ENCODE measurements at places on chromosomes 13 and 19. TPM values are rescaled to one million over a fixed set of nuclear protein-coding genes. Genes with fewer than 3 reads are reported as not detected.

The LHB gene
- total RNA-seq = 1.6 TPM

The ZNF792 gene
- 4.1 TPM for total RNA-seq

The CD37 gene
- not detected for total RNA-seq

The SIGLEC8 gene
- total RNA-seq = not detected

The CRX gene
- not detected for total RNA-seq

The SIGLEC10 gene
- total RNA-seq = not detected

The BEST2 gene
- not detected for total RNA-seq

The PLIN4 gene
- total RNA-seq = 1.8 TPM

The KIRREL2 gene
- total RNA-seq = not detected

The LGALS14 gene
- total RNA-seq = not detected

The RDH8 gene
- not detected for total RNA-seq

The ZNF177 gene
- total RNA-seq = 0.38 TPM

The ZNF723 gene
- not detected for total RNA-seq

The TMEM255B gene
- total RNA-seq = 0.61 TPM

The COX6B2 gene
- total RNA-seq = 3.3 TPM

The INTS6 gene
- 45.5 TPM for total RNA-seq

DNA sequence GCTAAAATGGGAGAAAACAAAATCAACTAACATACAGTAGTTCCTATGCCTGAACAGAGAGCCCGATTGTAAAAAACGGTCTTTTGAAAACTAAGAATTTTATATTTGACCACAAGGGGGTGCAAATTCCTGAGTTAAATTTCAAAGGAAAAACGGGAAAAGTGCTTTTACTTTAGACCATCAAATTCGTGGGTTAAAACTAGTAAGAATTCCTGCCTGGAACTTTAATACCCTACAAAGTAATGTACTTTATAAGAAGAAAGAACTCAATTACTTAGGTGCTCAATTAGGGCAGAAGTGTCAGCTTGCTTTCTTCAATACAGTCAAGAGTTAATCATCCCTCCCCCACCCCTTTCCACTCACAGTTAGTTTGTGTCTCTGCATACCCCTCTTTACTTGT lies 69.8 kb downstream of the KCNRG start:
- no peak for DNase-seq

DNA sequence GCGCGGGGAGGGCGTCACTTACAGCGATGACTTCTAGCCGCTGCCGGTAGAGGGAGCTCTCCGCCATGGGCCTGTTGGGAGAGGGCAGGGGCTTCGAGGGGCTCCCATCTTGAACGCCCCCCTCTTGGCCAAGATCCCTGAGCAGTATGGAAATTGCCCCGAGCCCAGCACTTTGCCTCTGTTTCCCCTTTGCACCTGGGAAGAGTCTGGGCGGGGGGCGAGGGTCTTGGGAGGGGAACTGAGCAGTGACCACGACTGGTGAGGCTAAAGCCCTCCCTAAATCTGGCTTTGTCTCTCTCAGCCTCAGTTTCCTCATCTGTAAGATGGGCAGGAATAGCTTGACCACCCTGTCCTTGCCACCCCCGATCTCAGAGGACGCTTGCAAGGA lies 2.8 kb downstream of the PALM3 start:
- DNase-seq = no peak

GRCh38 chr13:114089751-114090400 lies 42.5 kb downstream of the RASA3 start:
- no peak for DNase-seq

DNA sequence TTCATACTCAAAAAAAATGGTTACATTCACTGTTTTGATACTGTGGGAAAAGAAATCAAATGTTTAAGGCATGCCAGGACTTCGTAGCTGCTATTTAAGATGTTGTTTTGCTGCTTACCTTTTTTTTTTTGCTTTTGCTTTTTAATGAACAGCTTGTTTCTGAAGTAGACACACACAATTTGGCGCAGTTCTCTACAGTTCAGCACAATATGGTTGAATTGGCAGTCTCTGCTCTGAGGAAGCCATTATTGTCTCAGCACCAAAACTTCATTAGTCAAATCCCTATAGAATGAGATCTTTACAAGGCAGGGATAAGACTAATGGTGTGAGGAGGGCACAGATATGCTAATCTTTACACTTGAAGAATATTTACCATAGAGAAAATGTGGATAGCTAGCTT lies 197.6 kb downstream of the SLITRK5 start:
- DNase-seq = no peak

DNA sequence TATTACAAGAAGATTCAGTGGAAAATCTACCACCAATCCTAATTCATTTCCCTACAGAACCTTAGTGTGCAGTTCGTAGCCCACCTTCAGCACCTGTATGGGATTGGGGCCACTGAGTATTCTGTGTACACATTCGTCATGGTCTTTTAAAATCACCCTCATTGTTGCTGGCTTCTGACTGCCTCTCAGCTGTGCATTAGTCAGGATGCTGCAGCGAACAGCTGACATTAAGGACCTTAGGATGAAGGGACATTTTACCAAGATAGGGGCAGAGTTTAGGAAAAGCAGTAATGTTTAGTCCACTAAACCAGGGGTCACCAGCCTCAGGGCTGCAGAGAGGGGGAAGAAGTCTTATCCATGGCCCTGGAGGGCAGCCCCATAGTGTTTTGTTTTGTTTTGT lies 176.5 kb downstream of the COL4A1 start:
- no peak for DNase-seq

DNA sequence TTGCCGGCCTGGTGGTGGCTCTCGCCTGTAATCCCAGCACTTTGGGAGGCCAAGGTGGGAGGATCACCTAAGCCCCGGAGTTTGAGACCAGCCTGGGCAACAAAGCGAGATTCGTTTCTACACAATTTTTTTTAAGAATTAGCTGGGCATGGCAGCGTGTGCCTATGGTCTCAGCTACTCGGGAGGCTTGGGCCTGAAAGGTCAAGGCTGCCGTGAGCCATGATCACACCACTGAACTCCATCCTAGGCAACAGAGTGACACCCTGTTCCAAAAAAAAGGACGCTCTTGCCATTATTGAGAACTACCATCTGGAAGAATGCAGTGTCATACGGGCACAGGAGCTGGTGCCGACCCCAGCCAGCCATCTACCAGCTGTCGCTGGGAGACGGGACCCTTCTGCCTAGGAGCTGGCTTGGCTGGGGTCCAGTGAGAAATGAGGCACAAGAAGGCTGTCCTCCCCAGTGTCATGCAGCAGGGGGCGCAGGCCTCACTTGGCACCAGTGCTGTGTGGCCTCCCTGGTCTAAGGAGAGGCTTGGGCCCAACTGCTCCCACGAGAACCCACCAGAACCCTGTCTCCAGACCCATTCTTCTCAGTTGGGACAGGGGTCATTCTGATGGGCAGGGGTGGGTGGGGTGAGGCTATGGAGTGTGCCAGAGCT lies 12.2 kb upstream of the RELB start:
- peak; percentile 38 for DNase-seq

DNA sequence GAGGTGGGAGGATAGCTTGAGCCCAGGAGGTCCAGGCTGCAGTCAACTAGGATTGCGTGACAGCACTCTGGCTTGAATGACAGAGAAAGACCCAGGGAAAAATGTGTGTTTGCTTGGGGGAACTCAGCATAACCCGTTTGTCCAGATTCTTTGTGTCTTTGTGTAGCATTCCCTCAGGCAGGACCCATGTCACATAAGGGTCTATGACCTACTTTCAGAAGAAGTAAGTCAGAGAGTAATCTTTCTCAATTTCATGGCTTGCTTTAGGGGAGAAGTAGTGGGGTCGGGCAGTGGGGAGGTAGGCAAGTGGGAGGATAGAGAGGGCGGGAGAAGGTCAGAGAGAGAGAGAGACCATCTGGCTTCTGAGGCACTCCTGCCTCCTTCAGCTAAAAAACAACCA lies 11.9 kb upstream of the PSPC1 start:
- DNase-seq = peak; percentile 99

GRCh38 chr19:41144403-41144802 lies 30.2 kb downstream of the CYP2F1 start:
- peak; percentile 75 for DNase-seq

DNA sequence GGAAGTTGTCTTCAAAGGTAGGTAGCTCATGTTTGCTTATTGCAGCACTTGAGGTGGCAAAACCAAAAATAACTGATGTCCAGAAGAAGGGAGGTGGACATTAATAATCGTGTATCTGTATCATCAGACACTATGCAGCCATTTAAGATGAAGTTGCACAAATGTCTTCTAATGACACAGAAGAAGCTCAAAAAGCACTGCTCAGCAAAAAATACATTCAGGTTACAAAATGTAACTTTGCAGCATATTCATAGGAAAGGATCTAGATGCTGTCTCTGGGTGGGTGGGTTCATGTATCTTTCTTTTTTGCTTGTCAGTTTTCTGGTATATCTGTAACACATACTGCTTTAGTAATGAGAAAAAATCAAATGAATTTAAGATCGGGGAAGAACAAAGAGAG lies 247.8 kb downstream of the DNAJC15 start:
- DNase-seq = no peak

GRCh38 chr13:23411220-23411619 lies 22.3 kb downstream of the SACS start:
- DNase-seq = no peak

GRCh38 chr13:100881291-100881864 lies 206.8 kb upstream of the TMTC4 start:
- no peak for DNase-seq

GRCh38 chr19:44003461-44004009 lies 778 bp downstream of the ZNF230 start:
- DNase-seq = no peak

GRCh38 chr13:109545931-109546330 lies 240.5 kb downstream of the IRS2 start:
- DNase-seq = no peak

DNA sequence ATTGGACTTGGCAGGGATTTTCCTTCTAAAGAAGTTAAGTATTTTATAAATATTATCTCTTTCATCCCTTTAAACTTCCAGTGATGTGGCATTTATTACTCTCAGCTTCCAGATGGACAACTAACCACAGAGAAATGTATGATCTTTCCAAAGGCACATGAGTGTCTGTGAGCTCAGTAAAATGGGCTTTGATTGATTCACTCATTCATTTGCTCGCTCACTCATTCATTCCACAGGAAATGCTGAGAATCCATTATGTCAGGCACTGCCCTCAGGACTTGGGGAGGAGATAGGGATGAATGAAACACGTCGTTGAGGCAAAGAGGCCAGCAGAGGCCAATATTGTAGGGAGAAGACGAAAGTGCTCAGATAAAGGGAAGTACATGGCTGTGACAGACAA lies 359.3 kb downstream of the EFNB2 start:
- DNase-seq = no peak

- DNase-seq = no peak
These were observed 2.5 kb upstream of the PRAM1 start for GRCh38 chr19:8504919-8505318.

GRCh38 chr19:9144920-9145319 lies 4.7 kb downstream of the ZNF317 start:
- no peak for DNase-seq

- no peak for DNase-seq
These were observed 1.3 kb downstream of the SELENOV start for GRCh38 chr19:39516270-39516669.

- DNase-seq = no peak
These were observed at the start of gene ZNF878 for GRCh38 chr19:12052497-12053169. Gene ZNF878 (minus strand): TSS chr19:12052961. CDS start chr19:12052801, 160 bp downstream.

GRCh38 chr13:34721631-34722595 lies 220.2 kb upstream of the NBEA start:
- DNase-seq = no peak

GRCh38 chr19:35986664-35987570 lies 8.1 kb upstream of the SDHAF1 start:
- DNase-seq = no peak

GRCh38 chr19:43688059-43688701 lies 18.2 kb upstream of the PLAUR start:
- no peak for DNase-seq

GRCh38 chr13:20142023-20142926 lies 18.6 kb downstream of the GJA3 start:
- no peak for DNase-seq

DNA sequence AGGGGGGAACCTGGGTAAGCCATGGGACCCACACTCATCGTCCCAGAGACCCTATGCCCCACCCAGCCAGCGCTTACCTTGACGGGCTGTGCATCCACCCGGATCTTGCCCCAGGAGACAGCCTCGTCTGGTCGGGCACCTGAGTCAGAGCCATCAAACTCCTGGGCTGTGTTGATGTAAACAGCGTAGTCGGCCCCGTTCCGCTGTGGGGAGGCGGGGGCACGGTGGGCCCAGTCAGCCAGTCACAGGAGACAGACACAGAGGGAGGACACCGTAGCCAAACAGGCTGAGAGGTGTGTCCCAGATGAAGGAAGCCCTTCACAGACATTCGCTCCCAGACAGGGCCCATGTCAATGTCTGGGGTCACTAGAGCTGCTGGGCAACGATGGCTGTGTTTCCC lies 5.7 kb downstream of the DHPS start:
- DNase-seq = no peak

GRCh38 chr13:73390100-73390499 lies 331.3 kb downstream of the KLF5 start:
- DNase-seq = no peak

DNA sequence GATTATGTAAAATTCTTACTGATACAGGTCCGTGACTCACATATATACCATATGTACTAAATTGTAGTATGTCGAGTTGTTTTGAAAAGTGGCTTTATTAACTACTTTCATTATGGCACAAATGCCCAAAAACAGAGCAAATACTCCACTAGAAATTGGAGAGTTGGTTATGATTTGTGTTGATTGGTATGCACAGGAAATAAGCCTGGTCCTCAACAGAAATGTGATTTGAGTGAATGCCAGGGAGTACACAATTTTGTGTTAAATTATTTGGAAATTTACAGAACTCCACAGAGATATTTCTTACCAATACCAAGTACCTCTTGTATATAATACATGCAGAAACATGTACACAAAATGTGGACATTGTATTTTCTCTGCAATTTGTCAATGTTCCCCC lies 676.7 kb downstream of the PCDH9 start:
- DNase-seq = no peak

GRCh38 chr13:21014502-21015170 lies 46.8 kb downstream of the LATS2 start:
- DNase-seq = peak; percentile 65

- no peak for DNase-seq
These were observed 975.5 kb downstream of the OLFM4 start for GRCh38 chr13:54004026-54004699.

- DNase-seq = no peak
These were observed 473 bp upstream of the ITM2B start for GRCh38 chr13:48232420-48233045.

- DNase-seq = no peak
These were observed 7.6 kb downstream of the ZNF446 start for GRCh38 chr19:58483776-58484175.

GRCh38 chr13:84455143-84455905 lies 573.0 kb upstream of the SLITRK1 start:
- no peak for DNase-seq

DNA sequence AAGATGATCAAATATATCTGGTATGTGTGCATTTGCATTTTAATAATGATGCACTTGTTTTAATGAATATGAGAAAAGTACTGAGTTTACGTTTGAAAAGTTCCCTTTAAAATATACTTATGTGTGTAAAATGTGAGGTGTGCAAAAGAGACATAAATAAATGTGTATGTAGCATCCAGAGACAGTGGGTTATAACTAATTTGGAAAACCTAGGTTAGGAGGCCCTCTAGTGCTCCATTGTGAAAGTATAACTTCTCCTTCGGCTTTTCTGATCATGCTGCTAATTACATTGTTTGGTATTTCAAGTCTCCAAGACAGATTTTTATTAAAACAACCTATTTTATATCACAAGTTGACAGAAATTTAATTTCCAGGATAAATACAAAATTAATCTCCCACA lies 30.1 kb downstream of the SCEL start:
- peak; percentile 50 for DNase-seq

Data from PC-9 (cell line).